Renal pelvis (tissue), 12 donors: ENCODE measurements at places on chromosomes 2 and 18.
A peak's percentile ranks its signal among the peaks of the same experiment; 100 is the strongest.

GRCh38 chr2:25363733-25364132 lies 22.0 kb upstream of the DNMT3A start:
- no peak for DNase-seq

DNA sequence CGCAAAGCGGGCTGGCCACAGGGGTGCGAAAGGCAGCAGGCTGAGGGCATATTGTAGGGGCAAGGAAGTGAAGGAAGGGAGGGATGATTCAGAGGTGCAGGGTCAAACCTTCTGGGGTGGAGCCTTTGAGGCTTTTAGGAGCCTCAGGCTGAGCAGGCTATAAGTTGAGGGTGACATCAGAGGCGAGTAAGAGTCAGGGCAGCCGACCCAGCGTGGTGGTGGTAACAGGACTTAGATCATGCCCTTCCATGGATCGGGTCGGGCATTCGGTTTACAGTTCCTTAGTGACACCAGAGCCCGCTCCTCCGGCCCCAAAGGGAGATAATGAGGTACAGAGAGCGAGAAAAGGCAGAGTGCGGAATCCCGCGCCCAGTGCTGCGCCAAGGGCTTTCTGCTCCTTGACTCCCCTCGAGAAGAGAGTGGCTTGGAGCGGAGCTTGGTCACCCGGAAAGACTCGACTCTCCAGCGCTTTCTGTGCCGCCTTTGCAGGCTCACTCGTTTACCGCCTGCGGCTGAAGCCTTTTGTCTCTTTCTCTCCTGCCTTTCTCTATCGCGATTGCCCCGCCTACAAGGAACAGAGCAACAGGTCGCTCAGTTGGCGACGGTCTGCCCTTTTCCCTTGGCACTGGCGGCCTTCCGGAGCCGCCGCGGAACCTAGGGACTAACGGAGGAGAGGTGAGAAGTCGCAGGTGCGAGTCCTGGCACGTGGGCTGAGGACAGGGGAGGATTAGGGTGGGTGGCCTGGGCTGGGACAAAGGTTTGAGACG lies 720 bp downstream of the LBX2 start:
- DNase-seq, result no peak

DNA sequence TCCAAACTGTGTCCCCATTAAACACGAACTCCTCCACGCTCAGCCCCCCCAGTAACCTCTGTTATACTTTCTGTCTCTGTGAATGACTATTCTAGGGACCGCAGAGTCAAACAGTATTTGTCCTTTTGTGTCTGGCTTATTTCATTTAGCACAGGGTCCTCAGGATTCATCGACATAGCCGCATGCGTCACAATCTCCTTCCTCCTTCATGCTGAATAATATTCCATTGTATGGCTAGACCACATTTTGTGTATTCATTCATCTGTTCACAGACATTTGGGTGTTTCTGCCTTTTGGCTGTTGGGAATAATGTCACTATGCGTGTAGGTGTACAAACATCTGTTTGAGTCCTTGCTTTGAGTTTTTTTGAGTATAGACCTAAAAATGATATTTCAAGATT lies 80.9 kb downstream of the SH3RF3 start:
- no peak for DNase-seq

DNA sequence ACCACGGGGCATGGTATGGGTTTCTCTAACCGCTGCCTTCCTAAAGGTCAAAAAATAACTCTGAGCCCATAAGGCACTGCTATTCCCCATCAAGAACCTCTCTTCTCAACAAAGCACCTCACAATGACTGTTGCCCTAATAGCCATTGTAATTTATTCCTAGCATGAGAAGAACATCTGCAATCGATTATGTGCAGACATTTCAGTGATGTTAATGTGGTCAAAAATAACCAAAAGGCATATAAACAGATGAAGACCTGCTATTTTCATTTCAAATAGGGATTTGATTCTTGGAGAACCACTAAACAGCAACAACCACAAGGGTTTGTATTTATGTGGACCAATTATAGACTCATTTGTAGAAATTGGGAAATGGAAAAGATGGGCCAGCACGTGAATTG lies 356.6 kb downstream of the FBXO15 start:
- no peak for DNase-seq

- DNase-seq, result no peak
Measured at GRCh38 chr2:69677914-69678313, 34.4 kb upstream of the AAK1 start.

DNA sequence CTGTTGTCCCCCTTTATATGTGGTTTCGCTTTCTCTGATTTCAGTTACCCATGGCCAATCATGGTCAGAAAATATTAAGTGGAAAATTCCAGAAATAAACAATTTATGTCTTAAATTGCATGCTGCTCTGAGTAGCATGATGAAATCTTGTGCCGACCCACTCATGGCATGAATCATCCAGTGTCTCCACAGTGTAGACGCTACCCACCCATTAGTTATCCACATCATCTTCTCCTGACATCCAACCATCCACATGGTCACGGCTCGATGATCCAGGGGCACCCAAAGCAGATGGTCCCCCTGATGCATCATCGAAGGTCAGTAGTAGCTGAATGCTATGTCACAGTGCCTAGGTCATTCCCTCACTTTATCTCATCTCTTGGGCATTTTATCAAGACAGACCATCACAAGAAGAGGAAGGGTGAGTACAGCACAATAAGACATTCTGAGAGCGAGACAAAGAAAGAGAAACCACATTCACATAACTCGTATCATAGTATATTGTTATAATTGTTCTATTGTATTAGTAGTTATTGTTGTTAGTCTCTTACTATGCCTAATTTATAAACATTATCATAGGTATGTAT lies 44.1 kb upstream of the ACKR3 start:
- no peak for DNase-seq

- peak; percentile 52 for DNase-seq
Measured at GRCh38 chr2:216776066-216776850, 80.9 kb upstream of the IGFBP5 start.

DNA sequence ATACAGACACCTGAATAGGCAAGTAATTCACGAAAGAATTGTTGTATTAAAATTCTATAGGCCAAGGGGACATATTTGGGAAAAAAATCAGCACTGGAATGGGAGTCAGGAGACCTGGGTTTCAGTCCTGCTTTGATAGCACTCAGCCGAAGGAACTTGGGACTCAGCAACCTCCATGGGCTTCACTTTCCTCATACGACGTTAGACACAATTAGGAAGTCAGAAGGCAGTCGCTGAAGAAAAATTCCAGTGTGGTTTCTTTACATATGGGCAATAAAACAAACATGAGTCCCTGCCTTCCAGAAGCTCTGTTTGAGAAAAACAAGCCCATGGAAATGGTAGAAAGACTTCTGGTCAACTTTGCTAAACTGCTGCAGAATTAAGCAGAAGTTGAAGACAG lies 15.1 kb upstream of the CYRIA start:
- no peak for DNase-seq

- peak; percentile 38 for DNase-seq
Measured at GRCh38 chr2:60306267-60306861, 247.1 kb downstream of the BCL11A start.

- no peak for DNase-seq
Measured at GRCh38 chr2:169715379-169716237, 18.0 kb upstream of the KLHL23 start.

- no peak for DNase-seq
Measured at GRCh38 chr18:55585920-55586561, 2.0 kb downstream of the TCF4 start.

GRCh38 chr2:16900405-16901025 lies 234.9 kb upstream of the CYRIA start:
- no peak for DNase-seq

GRCh38 chr18:79528316-79528695 lies 132.6 kb downstream of the NFATC1 start:
- DNase-seq, result no peak

- DNase-seq, result no peak
Measured at GRCh38 chr2:20471902-20472559, 25.2 kb downstream of the RHOB start.

- DNase-seq, result no peak
Measured at GRCh38 chr2:8438996-8439395, 242.9 kb upstream of the ID2 start.

GRCh38 chr18:44696892-44697291 lies 16.2 kb downstream of the SETBP1 start:
- DNase-seq, result no peak

- DNase-seq, result no peak
Measured at GRCh38 chr2:36849265-36849664, 117.1 kb downstream of the STRN start.

DNA sequence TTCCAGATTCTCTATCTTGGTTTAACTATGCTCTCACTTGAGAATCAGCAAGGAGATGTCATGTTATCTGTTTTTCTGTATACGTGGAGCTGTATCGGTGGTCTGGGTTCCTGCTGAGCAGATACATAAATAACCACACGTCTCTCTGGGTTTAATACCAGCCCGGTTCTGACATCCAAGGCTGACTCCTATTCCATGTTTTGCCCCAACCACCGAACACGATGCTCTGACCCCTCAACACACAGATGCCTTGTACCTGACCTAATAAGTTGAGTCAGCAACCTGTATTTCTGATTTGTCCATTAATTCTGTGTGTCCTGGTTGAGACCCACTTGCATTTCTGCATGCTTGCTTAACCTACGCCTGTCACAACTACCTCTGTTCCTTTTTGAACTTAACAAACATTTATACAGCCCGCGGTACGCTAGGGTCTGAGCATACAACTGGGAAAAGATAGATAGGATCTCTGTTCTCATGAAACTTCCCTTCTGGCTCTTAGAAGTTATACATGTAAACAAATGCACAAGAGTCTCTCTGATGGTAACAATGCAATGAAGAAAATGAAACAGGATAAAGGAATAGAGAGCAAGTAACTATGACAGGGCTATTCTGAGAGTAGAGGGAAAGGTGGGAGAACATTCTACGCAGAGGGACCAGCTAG lies 480.4 kb downstream of the PARD3B start:
- DNase-seq, result no peak

DNA sequence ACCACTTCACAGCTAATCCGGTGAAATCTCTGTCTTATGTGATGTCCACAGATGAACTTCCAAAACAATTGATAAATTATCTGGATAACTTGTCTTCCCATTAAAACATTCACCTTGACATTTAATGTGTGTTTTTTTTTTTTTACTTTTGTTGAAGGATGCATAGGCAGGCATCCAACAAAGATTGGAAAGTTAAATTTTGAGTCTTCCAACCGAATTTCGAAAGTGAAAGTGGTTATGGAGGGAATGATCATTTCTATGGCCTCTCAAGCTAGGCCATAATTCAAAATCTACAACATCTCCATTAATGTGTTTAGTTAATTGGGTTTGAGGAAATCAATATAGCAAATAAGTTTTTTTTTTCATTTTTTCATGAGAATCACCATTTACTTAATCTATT lies 1495.5 kb upstream of the ACVR2A start:
- DNase-seq, result no peak

DNA sequence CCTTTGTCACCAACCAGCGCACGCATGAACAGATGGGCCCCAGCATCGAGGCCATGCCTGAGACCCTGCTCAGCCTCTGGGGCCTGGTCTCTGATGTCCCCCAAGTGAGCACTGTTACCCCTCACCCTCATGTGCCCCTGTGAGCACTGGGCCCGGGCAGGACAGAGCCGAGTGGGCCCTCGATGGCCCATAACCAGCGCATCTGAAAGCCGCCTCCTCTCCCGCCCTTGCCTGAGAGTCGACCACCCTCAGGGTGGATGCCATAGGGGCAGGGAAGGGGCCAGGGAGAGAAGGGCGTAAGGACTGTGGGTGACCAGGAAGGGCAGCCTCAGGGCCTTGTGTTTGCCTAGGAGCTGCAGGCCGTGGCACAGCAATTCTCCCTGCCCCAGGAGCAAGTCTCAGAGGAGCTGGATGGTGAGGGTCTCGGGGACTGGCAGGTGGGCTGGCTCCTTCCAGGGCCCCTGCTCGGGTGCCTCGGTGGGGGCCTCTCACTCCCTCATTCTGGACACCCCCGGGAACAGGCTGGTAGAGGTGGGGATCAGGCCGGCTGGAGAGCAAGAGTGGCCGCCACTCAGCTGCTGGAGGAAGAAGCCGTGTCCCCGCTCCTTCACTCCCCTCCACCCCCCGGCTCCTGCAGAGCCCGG lies 2.1 kb downstream of the PROM2 start:
- no peak for DNase-seq

DNA sequence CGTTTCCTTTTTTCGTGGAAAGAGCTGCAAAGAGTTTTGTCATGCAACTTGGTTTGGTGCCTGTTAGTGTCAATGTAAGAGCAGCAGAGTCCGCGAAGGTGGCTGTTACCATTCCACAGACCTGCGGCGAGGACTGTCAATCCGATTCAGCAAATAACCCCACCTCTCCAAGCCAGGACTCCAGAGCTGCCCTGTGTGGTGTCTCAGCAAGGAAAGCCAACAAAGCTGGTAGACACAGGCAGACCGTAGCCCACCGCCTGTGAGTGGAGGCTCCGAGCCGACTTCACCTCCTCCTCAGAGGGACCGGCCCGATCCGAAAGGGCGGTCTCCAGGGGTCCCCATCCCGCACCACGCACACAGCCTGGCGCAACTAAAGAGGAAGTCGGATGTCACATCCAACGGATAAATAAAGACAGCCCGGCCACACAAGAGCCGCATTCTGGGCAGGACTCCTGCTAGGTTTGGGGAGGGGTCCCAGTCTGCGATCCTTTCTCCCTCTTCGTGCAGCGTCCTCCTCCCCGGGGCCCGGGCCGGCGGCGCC lies 819 bp downstream of the ANKRD44 start:
- peak; percentile 24 for DNase-seq

DNA sequence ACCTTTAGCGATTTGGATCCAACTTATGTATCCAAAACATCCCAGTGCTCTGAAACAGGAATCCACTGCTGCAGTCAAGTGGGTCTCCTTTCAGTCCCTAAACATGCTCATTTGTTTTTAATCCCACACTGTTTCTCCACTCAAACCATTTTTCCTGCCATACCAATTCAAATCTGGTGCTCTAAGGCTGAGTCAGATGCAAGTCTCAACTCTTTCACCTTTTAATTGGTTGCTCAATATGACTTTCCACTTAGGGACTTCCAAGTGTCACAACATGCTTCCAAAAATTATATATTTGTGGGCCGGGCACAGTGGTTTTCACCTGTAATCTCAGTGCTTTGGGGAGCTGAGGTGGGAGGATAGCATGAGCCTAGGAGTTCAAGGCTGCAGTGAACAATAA lies 113.4 kb upstream of the TANK start:
- DNase-seq, result no peak

DNA sequence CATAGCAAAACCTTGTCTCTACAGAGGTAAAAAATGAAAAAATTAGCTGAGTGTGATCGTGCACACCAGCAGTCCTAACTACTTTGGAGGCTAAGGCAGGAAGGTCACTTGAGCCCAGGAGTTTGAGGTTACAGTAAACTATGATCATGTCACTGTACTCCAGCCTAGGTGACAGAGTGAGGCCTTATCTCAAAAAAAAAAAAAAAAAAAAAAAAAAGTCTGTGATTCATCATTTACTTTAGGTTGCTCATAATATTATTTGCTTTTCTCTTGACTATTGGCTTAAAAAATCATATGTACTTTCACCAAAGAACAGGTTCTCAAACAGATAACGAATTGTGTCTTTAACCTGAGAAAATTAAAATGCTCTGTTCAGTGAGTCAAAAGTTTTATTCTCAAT lies 129.1 kb downstream of the MYO3B start:
- no peak for DNase-seq
